ENCODE measurements at places on chromosomes 7 and 10.

DNA sequence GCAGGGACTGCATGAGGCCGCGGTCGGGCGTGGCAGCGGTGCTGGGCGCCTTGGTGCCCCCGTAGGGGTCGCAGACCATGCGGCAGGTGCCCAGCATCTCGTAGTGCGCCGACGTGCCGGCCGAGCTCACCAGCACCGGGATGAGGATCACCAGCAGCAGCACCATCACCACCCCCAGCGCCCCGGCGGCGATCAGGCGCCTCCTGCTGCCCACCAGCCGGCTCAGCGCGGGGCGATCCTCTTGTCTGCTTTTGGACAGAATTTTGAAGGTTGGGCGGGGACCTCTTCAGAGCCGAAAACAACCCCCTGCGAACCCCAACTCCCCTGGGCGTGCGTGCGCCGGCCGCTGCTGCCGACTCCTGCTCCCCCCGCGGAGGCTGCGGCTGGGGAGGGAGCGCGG lies 779 bp downstream of the C1QL3 start:
- DNase-seq, result no peak

DNA sequence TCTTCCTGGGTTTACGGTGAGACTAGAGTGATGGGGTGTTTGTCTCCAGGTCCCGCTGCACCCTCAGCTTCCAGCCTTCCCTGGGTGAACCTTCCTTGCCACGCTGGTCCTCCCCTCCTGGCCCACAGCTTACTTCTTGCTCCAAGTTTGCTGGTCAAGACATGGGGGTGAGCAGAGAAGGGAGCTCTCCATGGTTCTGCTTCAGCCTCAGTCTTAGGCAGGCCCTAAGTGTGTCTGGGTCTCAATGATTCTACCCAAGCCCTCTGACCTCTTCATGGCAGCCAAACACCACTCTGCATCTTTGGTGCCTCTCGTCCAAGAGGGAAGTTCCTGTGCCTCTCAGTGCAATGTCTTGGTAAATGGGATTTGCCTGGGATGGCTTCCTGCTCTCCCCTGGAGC lies 356.5 kb upstream of the KLF6 start:
- DNase-seq, result no peak

DNA sequence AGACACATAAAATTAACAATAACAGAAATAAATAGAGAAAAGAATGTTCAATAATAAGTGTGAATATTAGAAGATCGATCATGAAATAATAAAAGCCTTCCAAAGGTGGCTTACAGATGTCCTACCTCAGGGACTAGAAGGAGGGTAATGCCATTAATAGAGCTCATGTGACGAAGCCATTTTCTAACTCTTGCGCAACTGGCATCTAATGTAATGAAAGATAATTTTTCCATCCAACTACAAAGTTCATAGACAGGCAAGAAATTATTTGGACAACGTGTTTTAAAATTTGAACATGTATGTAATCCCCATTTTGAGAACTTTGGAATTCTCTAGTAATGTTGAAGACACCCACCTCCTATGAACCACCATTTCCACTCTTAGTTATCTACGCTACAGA lies 1394.3 kb upstream of the LRRTM3 start:
- no peak for DNase-seq

DNA sequence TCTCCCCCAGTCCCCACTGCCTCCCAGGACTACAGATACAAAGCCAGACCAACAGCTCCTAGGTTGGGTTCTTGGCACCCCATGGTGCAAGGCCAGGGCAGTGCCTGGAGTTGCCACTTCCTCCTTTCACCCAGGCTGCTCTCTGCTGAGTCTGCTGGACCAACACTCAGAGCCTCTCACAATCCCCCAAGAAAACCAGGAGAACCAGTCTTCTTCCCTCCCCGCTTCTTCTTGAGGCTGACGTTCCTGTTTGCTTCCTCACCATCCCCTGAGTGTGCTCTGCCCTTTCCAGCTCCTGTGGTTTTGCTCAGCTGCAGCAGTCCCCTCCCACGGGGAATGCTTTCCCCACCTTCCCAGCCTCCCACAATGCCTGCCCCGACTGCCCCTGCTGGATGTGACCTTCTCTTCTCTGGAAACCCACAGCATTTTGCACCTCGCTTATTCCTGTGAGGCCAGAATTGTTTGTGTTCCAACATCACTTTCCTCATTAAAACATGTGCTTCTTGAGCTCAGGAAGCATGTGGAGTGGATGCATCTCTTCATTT lies 89.9 kb downstream of the GOLGA7B start:
- no peak for DNase-seq

GRCh38 chr7:66016131-66016461 lies 34.1 kb upstream of the GUSB start:
- DNase-seq, result no peak

All from activated CD4-positive, alpha-beta T cell treated with anti-CD3 and anti-CD28 coated beads, Interleukin-2, amount 50 U/mL, for 4 hours (primary cell).